ENCODE measurements at places on chromosomes 11 and 22.
A peak's percentile ranks its signal among the peaks of the same experiment; 100 is the strongest.

DNA sequence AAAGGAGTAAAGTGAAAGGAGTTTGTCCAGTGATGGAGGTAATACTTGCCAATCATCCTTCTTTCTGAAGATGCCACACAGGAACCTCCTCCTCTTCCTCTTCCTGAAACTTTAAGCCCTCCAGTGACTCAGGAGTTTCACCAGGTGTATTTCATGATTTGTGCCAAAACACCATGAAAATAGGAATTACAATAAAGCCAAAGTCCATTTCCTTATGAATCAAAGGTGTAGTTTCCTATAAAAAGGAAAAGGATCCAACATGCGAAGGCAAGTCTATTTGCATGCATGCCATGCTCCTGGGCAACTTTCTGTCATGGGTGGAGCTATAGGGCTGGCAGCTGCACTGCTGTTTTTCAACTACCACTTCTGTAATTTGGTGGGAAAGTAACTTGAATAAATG lies 9.8 kb upstream of the POU2AF1 start:
- DNase-seq, result no peak

DNA sequence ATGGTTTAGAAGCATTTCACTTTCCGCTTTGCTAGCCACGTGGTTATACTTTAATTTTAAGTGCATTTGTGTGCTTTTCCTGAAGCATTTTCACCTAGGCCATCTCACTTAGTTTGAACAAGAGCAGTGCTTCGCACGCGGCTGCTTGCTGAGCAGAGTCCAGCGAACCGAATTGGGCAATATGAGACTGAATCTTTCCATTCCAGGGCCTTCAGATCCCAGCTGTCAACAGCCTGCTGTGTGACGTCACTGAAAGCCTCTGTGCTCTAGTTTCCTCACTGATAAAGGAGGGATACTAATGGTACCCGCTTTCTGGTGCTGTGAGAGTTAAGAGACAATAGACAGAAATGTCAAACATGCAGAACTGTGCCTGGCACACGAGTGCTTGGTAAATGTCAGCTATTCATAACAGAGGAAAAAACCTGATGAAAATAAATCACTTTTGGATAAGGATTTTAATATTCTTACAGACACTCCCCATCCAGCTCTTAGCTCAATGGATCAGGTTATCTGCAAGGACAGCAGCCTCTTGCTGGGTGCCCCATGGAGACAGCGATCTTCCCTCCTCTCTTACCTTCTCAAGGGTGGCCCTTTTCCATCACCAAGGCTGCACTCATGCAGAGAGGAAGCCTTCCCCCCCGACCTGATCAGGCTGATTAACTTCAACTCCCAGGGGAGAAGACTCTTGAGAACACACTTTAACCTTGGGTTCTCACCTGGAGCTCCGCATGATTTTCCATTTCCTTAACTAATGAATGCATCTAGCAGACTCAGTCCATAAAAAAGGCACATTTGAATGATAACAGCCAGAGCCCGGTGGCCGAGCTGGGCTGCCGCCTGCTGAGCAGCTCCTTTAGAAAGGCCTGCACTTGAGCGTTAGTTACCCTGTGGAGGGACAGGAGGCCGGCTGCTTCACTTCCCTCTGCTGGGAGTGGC lies 3.5 kb upstream of the GLB1L3 start:
- DNase-seq, result peak; percentile 18

GRCh38 chr11:31640611-31641010 lies 131.0 kb downstream of the ELP4 start:
- no peak for DNase-seq

DNA sequence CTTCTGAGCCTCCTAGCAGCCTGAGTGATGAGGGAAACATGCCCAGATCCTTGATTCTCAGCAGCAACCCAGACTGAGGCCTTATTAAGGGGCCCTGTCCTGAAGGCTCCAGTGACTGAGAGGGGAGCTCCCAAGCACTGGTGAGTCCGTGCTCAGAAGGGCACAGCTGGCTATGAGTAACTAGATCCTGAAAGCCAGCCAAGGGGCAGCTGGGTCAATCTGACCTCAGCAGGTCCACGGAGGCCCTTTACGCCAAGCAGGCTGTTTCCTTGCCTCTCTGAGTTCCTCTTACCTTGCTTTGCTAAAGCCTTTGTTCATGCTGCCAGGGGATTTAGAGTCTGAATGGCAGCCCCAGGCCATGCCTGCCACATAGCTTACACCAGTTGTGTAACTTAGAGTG lies 19.3 kb upstream of the MIEF1 start:
- DNase-seq, result no peak

- DNase-seq, result no peak
Measured at GRCh38 chr22:37018815-37019308, 385 bp downstream of the TST start.

GRCh38 chr11:61688365-61689163 lies 8.4 kb downstream of the DAGLA start:
- no peak for DNase-seq

DNA sequence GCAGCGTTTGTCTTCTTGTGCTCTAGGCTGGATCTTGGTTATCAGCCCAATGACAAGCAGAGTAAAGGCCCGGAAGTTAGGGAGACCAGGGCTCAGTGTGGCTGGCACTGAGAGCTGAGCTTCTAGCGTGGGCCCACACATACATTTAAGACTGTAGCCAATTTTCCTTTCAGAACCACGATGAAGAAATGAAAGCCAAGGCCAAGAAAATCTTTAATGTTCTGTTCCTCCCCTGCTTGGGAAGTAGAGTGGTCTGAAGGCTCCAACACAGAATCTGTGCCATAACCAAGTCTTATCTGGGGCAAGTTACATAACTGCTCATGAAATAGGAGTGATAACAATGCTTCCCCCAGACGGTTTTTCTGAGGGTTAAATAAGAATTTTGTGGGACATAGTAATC lies 4.7 kb upstream of the ST3GAL4 start:
- DNase-seq, result no peak

- no peak for DNase-seq
Measured at GRCh38 chr22:37816543-37817180, 6.5 kb upstream of the GALR3 start.

- DNase-seq, result no peak
Measured at GRCh38 chr11:65315866-65316226, 1.2 kb downstream of the CDC42EP2 start.

DNA sequence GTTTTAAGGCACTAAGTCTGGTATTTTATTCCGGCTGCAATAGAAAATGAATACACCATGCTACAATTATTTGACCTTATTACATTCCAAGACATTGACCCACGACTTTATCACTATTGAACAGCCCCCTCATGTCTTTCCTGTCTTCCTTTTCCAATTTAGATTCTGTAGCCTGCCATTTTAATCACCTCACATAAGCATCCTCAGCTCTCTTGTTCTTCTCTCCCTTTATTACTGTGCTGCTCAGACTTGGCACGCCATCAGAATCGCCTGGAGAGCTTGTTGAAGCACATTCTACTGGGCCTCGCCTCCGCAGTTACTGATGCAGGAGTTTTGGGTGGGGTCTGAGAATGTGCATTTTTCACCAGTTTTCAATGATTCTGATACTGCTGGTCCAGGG lies 38.7 kb upstream of the SWAP70 start:
- no peak for DNase-seq

DNA sequence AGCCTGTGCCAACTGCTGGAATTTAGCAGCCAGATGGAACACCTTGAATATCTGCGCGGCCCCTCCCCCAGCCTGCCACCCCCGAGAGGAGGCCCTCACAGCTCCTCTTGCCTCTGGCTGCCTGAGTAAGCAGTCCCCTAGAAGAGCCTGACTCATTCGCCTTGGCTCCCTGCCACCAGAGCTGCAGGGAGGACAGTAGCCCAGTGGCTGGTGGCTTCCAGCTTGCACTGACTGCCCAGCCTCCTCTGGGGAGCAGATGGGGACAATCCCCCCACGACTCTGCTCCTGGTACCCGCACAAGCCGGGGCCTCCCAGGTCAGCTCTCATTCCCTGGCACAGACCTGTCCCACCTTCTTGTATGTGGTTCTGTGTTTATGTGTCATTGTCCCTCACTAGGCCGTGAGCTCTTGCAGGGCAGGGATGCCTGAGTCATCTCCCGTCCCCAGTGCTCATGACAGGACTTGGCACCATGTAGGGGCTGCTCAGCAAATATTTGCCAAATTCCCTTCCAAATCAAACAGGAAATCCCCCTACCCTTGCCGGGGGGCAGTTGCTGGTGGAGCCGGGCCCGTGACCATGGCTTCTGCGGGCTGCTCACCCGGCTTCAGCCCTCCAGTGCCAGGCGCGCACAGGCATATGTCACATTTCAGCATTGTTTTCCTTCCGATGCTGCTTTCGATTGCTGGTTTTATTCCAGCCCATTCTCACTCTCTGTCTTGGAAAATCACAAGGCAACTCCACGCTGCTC lies 43.6 kb downstream of the CACNG2 start:
- DNase-seq, result peak; percentile 82

- no peak for DNase-seq
Measured at GRCh38 chr22:49370627-49371301, 456.9 kb downstream of the BRD1 start.

DNA sequence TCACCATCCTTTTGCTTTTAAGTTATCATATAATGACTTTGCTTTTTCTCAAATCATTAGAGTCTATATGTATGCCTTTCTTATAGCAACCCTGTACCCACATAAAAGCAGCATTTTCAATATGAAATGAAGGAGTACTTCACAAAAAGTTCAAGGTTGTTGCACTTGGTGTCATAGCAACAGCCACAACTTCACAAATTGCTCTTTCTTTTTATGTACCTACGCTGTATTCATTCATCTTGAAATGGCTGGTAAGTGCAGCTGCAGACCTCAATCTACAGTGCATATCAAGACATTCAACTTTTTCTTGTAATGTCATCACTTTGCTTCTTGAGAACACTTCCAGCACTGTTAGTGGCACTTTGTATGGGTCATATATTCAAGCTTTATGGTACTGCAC lies 18.6 kb downstream of the CWC15 start:
- no peak for DNase-seq

GRCh38 chr22:33542153-33542552 lies 378.1 kb downstream of the LARGE1 start:
- no peak for DNase-seq

DNA sequence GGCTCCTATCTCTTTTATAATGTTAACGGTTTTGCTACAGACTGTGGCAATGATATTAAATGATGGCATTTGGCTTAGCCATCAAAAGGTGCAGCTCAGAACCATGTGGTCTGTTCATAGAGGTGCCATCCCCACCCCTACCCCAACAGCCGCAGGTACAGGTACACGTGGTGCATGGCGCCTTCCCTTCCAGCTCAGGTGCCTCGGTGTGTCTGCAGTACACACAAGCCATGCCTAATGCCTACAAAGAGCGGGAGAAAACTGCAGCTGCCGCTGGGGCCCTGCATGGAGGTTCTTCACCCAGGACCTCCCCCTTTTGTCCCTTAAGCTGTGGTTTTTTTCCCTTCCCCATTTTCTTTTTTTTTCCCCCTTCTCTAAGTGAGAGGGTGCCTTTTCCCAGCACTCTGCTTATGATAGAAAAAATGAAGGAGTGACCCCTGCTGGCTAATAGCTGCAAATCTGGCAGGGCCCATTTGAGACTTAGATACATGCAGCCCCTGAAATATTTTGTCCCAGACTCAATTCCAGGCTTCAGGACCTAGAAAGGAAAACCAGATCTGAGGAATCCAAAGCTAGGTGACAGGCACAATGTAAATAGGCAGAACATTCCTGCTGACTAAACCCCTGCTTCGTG lies 6.5 kb downstream of the OR52M1 start:
- DNase-seq, result no peak

DNA sequence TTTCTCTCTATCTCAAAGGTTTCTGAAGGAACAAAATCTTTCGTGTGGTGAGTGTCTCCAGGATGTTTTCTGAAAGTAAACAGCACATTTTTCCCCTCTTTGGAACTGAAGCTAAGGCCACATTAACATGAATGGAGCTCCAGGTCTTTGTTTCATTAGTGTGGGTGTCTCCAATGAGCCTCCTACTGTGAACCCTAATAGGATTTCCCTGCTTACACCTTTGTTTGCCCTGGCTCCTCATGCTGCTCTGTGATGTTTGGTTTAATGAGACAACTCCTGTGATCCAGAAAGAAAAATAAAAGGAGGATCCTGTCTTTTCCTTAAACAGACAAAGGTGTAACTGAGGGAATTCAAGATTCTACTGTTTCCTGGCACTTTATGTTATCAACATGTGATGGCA lies 76.9 kb upstream of the SLC6A5 start:
- DNase-seq, result no peak

GRCh38 chr11:77259641-77260040 lies 41.8 kb downstream of the GDPD4 start:
- DNase-seq, result no peak

DNA sequence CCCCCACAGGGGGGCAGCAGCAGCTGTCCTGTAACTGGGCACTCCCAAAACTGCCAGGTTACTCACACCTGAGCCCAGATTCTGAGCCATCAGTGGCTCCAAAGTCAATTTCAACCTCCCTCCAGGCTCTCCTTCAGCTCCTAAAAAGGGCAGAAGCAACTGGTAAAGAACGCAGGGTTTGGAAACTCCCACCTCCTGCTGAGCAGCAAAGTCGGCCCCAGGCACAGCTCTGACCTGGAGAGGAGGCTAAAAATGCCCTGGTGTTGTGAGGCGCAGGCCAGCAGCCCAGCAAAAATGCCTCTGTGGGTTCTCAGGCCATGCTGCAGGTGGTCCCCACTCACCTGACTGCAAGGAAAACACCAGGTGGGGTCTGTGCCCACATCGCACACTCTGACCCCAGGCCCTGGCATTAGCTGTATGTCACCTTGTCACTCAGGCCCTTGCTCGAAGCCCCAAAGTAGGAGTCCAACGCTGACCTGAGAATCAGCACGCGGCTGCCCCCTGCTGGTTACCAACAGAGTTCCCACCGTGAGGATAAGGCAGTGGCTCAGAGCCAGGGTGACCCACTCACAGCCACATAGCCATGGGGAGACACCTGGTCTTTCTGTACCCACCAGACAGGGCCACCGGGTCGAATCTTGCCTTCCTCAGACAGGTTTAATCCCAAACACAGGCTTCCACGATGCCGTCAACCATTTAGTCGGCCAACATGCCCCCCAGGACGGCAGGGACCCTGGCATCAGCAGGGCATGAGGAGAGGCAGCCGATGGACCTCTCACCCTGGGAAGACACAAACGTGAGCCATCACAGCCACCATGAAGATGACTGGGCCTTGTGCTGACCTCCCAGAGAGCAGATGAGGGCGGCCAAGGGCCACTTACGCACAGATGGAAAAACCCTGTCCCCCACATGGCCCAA lies 11.1 kb downstream of the POLR3H start:
- DNase-seq, result no peak

- DNase-seq, result no peak
Measured at GRCh38 chr11:122749005-122749687, 89.2 kb upstream of the CRTAM start.

DNA sequence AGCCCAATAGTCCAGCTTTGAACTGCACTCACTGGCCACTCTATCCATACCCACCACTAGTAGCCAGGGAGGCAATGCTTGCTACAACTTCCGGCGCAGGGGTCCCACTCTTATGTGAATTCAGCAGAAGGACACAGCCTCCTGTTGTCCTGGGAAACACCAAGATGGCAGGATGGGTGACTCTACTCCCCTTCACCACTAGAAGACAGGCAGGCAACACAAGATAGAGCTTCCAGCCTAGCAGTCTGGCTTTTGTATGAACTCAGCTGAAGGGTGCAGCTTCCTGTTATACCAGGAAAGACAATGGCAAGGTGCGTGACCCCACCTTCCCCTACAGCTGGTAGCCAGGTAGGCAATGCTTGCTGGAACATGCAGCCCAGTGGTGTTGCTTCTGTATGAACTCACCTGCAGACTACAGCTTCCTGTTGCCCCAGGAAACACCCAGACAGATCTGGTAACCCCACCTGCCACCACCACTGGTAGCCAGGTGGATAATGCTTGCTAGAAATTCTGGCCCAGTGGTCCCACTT lies 205.2 kb upstream of the KIRREL3 start:
- no peak for DNase-seq

GRCh38 chr11:29483831-29484230 lies 533.0 kb downstream of the KCNA4 start:
- DNase-seq, result no peak
